Tracheal epithelial cell (primary cell): ENCODE measurements at places on chromosomes 5 and 9. TPM values are rescaled to one million over a fixed set of nuclear protein-coding genes. Genes with fewer than 3 reads are reported as not detected.

ADRB2 gene
- total RNA-seq: 13.6 and 42.4 TPM in 2 replicates

SNX30 gene
- 11.1 and 12.0 TPM in 2 replicates for total RNA-seq

BARHL1 gene
- not detected in 2 replicates for total RNA-seq

SPINK1 gene
- total RNA-seq: 3.6 TPM in 1 of 2 replicates, not detected in the other

GRM6 gene
- not detected in 2 replicates for total RNA-seq
